ENCODE measurements at places on chromosomes 7 and 10.

DNA sequence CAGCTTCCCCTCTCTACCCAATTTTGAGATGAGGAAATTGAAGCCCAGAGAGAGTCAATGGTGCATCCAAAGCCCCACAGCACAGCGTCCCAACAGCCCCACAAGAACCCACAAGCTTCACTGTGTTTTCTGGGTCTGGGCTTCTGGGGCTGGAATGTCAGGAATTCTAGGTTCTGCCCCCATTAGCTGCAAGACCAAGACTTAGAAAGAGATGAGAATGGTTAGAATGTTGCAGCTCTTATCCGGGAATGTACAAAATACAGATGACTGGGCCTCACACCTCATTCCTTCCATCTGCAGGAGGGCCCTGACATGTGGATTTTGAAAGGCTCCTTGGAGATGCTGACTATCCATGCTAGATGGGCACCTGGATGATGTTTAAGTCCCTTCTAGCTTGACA, 6.0 kb upstream of the SGPL1 start:
- no peak for DNase-seq

GRCh38 chr10:93703066-93703465, 674 bp upstream of the FRA10AC1 start:
- DNase-seq: no peak

GRCh38 chr10:68403701-68404100, 3.4 kb downstream of the RUFY2 start:
- no peak for DNase-seq

GRCh38 chr10:66723608-66724400, 202.0 kb upstream of the LRRTM3 start:
- DNase-seq: no peak

- DNase-seq: peak; percentile 3
These were observed 203.8 kb downstream of the CCDC3 start for GRCh38 chr10:12797471-12798262.

GRCh38 chr7:1421020-1421790, 38.1 kb downstream of the MICALL2 start:
- no peak for DNase-seq
